ENCODE measurements at places on chromosomes 1 and 21.
A peak's percentile ranks its signal among the peaks of the same experiment; 100 is the strongest.

DNA sequence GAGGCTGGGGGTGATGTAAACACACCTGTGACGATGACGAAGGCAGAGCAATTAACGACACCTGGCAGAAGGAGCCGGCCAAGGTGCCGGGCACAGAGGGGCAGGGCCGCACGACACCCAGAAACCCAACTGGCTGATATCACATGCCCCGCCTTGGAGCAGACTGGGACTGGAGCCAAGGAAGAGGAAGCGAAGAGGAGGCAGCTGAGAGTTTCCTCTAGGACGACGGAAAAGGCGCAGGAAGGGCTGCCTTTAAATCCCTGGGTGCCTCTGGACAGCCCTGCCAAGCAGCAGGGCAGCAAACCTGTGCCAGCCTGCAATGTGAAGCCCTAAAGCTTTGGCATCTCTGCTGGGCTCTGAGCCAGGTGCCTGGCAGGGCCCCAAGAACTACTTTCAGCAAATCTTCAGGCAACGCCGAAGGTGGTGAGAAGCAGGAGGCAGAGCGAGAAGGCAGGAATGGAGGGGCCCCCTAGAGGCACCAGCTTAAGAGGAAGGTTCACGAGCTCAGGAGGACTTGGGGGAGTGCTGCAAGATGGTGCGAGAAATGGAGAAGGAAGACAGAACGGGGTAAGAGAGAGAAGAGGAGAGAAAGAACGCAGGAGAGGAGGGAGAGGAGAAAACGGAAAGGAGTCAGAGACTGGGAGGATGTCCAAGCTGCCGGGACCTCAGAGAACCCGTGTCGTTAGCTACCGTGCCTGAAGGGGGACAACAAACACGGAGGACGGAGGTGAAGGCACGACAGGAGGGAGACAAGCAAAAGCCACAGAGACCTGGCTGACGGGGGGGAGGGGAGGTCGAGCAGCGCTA lies 25.3 kb upstream of the PEF1 start:
- peak; percentile 69 for DNase-seq

DNA sequence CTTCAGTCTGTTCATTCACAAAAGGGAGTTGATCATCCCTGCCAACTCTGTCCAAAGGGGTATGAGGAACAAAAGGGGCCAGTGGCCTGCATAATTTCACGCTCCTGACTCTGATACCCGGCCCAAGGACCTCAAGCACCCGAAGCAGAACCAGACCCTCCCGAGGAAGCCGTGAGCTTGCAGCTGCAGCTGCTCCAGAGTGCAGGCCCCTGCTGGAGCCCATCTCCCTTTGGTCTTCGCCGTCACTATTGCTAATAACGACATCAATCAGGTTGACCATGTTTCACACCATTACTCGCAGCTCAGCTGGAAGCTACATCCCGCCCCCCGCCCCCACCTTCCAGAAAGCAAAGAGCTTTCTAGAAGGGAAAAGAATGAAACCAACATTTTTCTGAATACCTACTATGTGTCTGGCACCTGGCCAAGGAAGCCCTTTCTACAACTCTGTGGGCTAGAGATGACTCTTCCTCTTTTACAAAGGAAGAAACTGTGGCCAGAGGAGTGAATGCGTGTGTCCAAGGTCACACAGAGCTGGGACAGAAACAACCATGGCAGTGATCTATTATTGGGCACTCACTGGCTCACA lies 5.5 kb downstream of the NKAIN1 start:
- no peak for DNase-seq

GRCh38 chr1:245693941-245694752 lies 539.4 kb downstream of the KIF26B start:
- no peak for DNase-seq

DNA sequence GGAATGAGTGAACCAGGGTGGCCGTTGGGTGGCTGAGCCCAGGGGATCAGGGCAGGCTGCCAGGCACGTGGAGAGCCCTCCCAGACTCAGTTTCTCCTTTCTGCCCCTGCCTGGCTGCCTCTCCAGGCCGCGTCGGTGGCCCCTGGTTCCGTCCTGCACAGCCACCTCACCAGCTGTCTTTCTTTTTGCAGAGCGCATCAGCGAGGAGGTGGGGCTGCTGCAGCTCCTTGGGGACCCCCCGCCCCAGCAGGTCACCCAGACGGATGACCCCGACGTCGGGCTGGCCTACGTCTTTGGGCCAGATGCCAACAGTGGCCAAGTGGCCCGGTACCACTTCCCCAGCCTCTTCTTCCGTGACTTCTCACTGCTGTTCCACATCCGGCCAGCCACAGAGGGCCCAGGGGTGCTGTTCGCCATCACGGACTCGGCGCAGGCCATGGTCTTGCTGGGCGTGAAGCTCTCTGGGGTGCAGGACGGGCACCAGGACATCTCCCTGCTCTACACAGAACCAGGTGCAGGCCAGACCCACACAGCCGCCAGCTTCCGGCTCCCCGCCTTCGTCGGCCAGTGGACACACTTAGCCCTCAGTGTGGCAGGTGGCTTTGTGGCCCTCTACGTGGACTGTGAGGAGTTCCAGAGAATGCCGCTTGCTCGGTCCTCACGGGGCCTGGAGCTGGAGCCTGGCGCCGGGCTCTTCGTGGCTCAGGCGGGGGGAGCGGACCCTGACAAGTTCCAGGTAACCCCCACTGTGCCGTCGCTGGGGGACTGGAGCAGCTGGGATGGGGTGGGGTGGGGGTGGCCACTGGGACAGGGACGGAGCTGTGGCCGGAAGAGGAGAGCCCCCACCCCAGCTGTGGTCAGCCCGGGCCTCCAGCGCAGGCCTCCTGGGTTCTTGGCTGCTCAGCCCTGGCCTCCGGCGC lies 63.3 kb downstream of the COL18A1 start:
- DNase-seq, result no peak

DNA sequence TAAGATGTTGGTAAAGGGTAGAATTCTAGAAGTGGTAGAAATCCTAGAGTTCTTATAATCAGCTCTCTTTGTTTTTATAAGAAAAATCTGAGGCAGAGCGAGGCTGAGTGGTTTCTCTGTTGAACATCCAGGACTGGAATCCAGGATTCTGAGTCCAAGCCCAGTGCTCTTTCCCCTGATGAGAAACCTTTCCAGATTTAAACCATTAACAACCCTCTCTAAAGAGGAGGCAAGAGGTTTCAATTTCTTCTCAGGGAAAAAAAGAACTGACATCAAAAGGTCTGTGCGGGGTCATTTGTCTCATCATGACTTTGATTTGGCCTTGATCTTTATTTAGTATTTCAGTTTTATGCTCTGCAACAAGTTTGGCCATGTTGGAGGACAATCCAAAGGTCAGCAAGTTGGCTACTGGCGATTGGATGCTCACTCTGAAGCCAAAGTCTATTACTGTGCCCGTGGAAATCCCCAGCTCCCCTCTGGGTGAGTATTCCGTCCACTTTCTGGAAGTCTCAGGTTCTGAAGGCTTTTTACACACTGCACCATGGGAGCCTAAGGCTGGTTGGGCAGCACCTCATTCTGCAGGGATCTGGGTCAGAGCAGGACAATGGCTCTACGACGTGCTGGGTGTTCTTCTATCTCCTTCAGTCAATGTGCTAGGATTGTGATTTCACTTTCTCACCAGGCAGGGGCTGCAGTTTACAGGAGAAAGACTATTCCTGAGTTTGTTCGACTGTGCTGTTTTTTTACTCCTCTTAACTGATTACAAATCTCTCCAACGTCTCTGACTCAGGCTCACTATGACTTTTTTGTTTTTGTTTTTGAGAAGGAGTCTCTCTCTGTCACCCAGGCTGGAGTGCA lies 18.9 kb upstream of the CCT8 start:
- DNase-seq, result no peak

DNA sequence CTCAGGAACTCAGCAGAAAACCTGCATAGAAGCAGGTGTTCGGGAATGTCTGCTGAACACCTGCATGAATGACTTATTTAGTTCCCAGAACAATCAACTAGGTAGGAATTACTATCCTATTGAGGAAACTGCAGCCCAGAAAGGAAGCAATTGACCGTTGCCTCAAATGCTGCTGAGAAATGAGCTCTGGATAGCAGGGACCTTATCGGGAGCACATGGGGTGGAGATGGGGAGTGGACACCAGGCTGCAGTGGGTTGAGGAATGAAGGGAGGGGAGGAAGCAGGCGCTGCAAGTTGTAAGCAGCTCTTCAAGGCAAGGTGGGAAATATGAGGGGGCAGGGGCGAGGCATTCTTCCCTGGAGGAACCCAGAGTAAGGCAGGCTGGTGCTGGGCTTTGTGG lies 10.8 kb upstream of the CDCP2 start:
- no peak for DNase-seq

Measured in tibial nerve (tissue), 4 donors.